ENCODE measurements at places on chromosomes 2 and 18.

DNA sequence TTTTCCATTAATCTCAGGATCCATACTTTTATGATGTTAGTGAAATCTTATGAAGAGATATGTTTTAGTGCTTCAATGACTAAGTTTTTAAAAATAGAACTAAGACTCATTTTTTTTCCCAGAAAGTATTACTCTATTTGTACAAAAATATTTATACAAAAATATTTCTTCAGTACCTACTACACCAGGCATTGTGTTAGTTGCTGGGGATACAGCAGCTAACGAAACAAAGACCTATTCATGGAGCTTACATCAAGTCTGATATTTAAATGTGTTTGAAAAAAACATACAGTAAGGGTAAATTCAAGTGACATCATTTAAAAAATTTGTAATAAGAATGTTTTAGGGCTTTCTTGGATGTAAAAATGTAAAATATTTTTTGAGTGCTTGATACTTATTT is 11.6 kb downstream of the VAPA start:
- DNase-seq, result no peak

DNA sequence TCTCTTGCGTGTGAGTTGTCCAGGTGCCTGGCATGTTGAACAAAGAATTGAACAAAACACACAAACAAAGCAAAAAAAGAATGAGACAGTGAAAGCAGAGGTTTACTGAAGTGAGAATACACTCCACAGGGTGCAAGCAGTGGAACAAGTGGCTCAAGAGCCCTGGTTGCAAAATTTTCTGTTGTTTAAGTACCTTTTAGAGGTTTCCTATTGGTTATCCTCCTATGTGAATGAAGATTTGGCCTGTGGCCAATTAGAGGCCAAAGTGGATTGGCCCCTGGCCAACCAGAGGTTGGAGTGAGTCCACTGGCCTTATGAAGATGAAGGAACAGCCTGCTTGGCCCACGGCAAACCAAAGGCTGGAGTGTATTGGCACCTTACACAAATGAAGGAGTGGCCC is 1188.5 kb upstream of the NRXN1 start:
- no peak for DNase-seq

- DNase-seq, result no peak
These were observed 165.0 kb downstream of the ZEB2 start for GRCh38 chr2:144354953-144355352.

DNA sequence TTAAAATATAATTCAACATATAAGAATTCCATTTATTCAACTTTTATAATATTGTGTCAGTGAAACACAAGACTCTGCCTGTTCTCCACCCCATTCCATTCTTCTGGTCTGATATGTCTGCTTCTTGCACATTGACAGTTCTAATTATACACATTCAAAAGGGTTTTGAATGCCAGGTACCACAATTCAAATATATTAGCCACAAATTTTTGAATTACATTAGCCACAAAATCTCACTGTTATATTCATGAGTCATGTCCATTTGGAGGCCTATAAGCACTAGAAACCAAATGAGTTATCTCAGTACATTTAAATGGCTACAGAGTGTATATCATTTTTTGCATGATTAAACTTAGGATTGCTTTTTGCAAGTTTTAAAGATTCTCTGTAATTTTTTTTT is 72.1 kb downstream of the CCDC150 start:
- no peak for DNase-seq

DNA sequence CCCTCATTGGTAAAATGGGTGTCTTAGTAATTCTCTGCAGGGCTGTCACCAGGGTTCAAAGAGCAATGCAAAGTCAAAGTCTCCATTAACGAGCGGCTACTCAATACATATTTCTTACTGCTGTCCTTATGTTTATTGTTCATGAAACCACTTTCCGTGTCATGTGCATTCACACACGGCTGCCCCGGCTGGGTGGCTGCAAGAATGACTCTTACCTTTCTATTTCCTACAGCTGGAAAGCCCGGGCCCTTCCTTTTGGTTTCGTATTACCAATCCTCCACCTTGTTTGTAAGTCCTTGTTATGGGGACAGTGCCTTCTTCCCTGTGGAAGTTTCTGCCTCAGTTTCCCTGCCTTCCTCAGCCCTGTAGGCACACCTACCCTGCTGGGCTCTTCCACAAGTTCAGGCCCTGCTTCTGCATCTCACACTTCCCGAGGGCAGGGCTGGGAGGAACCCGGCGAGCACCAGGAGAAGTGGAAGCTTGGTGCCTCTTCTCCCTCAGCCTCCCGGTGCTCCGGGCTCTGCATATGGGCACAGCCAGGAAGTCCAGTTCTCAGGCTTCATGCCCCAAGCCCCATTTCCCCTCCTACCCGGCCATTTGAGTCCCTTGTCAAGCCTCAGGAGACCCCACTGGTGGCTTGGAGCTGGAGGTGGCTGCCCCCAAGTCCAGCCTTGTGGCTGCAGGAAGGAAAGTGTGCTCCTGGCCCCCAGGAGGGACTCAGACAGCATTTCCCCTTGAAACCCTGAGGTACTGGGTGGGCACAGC is 18.7 kb upstream of the ACKR3 start:
- no peak for DNase-seq

DNA sequence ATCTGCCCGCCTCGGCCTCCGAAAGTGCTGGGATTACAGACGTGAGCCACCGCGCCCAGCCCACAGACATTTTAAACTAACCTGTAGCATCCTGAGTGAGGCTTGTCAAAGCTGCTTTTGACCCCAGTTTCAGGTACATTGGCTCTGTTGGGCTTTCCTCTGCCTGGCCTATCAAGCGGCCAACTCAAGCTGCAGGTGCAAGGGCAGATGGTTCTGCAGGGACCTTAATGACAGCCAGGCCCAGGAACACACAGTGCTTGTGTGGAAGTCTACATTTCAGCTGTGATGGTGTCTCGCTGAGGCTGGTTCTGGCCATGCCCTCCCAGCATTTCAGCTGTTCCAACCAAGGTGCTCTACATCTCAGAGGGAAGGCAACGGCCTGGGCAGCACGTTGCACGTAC is 18.4 kb downstream of the INPP4A start:
- no peak for DNase-seq

DNA sequence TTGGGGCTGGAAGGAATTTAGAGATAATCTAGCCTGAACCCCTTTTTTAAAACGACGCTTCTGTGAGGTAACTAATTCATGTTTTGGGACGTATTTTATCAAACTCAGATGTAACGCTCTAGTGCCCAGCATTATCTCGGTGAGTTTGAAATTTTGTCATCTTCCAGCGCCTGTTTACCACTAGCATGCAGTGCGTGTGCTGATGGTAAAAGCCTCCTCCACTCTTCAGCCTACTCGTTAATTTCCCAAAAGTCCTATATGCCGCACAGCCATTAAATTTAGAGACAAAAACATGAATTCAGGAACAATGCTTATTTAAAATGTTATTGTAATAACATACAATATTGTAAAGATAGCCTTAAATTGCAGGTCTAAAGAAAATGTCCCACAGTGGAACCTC is 2.8 kb downstream of the ZCCHC2 start:
- no peak for DNase-seq

GRCh38 chr2:108776475-108776874 is 10.1 kb upstream of the CCDC138 start:
- DNase-seq, result no peak

DNA sequence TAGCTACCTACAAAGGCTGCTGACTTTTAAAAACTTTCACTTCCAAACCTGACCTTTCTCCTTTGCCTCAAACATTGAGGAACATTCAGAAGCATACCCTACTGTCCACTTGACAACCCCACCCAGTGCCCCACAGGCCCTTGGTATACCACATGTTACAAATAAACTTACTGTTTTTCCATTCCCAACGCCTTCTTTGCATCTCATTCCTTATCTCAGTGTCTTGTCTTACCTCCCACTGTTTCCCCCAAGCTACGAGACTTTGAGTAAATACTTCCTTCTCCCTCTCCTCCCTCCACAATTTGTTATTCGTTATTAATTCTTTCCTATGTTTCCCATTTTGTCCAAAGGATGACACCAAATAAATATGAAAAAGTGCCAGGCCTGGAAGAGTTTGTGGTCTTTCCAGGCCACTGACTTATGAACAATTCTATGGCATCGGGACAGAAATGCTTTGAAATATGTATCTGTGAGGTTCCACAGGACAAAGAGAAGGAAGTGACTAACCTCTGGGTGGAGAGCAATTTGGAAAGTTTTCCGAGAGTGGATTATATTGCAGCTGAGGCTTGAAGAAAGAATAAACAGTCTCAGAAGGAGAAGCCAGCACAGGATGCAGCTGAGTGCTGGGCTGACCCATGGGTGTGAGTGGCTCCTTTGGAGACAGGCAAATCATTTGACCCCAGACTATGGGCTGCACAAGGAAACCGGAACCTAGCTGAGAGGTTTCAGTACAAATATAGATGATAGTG is 409.0 kb downstream of the LPIN1 start:
- peak; percentile 26 for DNase-seq

DNA sequence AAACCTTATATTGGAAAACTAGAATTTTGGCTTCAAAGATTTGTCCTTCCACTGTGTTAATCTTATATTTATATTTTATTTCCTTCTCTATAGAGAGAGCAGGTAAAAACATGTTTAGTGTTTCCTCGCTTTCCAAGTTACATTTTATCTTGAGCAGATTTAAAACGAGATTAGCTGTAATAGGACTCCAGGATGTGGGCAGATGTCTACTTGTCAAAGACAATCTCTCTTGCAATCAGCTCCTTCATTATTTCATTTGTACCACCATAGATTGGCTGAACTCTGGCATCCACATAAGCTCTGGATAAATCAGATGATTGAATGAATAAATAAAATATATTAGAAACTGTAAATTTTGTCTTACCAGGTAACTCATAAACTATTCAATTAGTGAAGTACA is 17.5 kb upstream of the KANSL1L start:
- no peak for DNase-seq

DNA sequence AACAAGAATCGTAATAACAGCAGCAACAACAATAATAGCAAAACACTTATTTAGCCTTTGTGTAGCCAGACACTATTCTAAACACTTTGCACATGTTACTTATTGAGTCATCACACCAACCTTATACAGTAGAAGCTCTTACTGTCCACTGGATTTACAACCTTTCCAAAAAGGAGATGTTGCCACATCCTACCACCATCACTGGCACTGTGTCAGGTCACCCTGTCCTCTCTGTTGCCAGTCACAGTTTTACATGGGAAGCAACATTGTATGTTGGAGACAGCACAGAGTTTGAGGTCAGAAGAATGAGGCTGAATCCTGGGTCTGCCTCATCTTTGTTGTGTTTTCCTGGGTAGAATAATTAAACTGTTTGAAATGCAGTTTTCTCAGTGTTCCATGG is 201.4 kb upstream of the EPAS1 start:
- DNase-seq, result no peak

- DNase-seq, result no peak
These were observed 147.3 kb downstream of the GREB1L start for GRCh38 chr18:21389283-21389682.

- no peak for DNase-seq
These were observed 310.3 kb downstream of the GULP1 start for GRCh38 chr2:188601927-188602326.

GRCh38 chr2:36277881-36278523 is 77.6 kb upstream of the CRIM1 start:
- no peak for DNase-seq

DNA sequence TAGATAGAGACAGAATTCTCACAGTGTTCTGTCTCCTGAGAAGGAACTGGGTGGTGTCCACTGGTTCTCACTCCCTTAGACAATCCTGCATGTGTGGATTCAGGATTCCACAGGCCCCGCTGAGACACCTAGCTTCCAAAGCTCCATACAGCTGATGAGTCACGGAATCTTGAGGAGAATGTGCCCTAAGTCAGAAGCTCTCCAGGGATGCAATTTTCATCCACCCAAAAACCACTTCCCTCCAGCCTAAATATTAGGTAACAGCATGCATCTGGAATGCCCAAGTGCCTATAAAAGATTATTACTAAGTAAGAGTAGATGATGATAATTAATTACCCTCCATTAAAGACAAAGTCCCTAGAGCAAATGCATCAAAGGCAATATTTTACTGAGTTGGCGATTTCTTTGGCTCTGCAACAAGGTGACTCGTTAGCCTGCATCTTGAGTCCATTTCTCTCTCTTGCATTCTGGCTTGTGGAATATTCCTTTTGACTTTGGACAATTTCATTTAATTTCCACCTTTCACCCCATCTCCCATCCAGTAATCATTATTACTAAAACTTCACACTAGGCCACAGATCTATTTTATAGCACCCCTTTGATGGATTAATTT is 475.1 kb downstream of the TNS1 start:
- no peak for DNase-seq

- no peak for DNase-seq
These were observed 245.2 kb upstream of the STON1 start for GRCh38 chr2:48284621-48285212.

GRCh38 chr2:204114295-204115136 is 178.0 kb downstream of the ICOS start:
- no peak for DNase-seq

GRCh38 chr2:200782251-200782650 is 29.5 kb upstream of the BZW1 start:
- no peak for DNase-seq

DNA sequence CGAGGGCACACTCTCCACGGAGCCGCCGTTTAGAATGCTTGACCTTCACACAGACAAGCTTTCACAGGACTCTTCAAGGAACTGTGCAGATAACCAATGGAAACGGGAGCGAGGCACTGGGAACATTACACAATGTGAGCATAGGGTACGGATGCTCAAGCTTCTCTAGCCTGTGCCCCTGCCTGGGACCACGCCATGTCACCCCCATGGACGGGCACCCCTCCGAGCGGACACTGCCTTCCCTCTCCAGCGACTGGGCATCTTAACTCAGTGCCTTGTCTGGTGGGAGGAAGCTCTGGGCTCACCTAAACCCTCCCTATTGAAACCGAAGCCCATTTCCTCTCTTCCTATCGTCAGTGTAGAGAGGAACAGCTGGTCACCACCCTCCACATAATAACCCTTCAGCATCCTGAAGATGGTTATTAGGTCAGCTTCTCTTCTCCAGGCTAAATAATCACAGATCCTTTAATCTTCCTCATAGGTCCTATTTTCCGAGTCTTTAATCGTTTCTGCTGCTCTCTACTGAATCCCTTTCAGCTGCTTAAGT is 626.7 kb downstream of the GALR1 start:
- DNase-seq, result no peak

GRCh38 chr2:139374296-139374850 is 594.2 kb upstream of the NXPH2 start:
- no peak for DNase-seq

DNA sequence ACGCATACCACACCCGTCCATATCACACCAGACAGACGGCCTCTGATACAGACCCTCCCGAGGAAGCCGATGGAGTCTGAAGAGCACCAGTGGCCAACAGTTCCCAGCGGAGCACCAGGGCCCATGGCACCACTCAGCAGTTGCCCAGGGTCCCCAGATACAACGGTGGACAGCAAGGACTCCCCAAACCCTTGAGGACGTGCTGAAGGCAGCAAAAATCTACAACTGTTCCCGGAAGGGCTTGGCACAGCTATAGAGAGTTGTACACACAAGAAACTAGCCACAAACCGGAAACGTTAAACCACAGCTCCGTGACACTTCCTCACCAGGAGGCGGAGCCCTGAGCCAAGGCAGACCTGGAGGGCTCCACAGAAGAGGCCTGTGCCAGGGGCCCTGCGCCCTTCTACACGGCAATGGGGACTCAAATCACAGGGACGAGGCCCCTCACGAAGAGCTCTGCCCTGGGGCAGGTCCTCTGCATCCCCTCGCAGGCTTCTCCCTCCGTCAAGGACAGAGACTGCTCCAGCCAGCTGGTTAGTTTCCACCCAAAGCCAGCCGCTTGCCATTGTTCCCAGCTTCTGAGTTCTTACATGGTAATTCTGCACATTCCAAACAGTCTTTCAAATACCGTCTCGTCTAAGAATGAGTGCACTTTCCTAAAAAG is 133.4 kb downstream of the HDAC4 start:
- DNase-seq, result peak; percentile 53

All from HCT116 (cell line).